ENCODE measurements at places on chromosomes 4 and X.

- no peak for DNase-seq
Measured at GRCh38 chr4:186445040-186445439, 110.3 kb downstream of the MTNR1A start.

- DNase-seq = no peak
Measured at GRCh38 chrX:147351644-147352043, 537.1 kb upstream of the CXorf51A start.

GRCh38 chr4:56755901-56756300 is 65.6 kb downstream of the SPINK2 start:
- DNase-seq = no peak

- DNase-seq = no peak
Measured at GRCh38 chr4:85707611-85708010, 232.7 kb downstream of the ARHGAP24 start.

GRCh38 chr4:140800666-140801065 is 44.5 kb upstream of the TBC1D9 start:
- DNase-seq = no peak

DNA sequence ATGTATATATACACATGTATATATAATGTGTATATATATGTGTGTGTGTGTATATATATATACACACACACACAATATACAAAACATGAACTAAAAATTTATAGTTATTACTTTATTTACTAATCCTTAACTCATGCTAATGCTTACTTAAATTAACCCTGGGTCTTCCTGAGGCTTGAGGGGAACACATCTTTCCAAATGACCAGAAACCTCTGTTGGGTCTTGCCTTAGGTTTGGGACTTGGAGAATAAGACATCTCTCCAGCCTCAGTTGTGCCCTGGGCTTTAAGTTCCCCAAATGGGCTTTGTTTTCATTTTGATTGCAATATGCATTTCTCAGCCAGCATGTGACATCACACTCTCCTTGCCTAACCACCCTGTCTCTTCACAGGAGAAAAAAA is 7.7 kb downstream of the GEMIN8 start:
- DNase-seq = no peak

DNA sequence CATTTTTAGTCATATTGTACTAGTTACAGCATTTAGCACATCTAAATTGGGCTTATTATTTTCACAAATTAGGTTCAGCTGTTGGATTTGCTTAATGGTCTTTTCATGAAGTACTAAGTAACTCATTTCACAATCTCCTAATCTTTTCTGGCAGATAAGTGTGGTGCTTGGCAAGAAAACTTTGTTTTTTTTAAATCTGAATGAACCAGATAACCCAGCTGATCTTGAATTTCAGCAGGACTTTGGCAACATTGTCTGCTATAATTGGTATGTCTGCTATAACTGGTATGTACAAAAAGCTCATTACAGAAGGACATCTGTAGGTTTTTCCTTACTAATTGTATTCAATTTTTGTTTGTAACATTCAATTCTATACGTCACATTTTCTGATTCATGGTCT is 22.7 kb downstream of the WDR19 start:
- DNase-seq = no peak

DNA sequence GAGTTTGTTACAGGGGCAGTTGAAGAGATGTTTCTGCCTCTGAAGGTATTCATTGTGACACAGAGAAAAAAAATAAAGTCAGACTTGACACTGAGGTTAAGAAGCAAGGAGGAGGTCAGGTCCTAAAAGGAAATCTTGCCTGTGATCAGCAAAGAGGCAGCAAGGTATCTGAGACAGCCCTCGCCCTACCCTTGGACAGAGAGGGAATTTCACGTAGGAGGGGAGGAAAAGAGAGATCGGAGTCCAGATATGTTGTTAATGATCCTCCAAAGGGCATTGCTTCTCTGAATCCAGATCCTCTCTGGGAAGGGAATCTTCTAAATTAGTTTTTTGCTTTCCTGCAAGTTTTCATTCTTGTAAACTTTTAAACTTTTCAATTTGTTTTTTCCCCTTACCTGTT is 15.3 kb upstream of the PRR27 start:
- DNase-seq = no peak

DNA sequence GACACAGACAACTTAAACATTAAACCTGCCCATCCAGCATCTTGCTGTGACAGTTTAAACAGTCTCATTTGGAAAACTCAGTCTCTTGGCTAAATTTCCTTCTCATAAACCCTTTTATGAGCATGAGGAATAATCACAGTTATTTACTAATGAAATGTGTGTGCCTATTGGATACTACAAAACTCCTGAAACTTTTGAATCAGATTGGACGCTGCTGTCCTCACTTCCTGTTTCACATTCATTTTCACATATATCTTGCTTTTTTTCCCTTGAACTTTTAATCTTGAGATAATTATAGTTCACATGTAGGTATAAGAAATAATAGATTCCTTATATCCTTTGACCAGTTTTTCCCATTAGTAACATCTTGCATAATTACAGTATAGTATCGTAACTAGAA is 111.7 kb downstream of the CDKL5 start:
- DNase-seq = no peak

- DNase-seq = no peak
Measured at GRCh38 chrX:113297437-113297836, 456.8 kb upstream of the AMOT start.

GRCh38 chr4:148112231-148112982 is 329.8 kb downstream of the NR3C2 start:
- peak; percentile 13 for DNase-seq

- no peak for DNase-seq
Measured at GRCh38 chr4:30056016-30056766, 664.0 kb upstream of the PCDH7 start.

DNA sequence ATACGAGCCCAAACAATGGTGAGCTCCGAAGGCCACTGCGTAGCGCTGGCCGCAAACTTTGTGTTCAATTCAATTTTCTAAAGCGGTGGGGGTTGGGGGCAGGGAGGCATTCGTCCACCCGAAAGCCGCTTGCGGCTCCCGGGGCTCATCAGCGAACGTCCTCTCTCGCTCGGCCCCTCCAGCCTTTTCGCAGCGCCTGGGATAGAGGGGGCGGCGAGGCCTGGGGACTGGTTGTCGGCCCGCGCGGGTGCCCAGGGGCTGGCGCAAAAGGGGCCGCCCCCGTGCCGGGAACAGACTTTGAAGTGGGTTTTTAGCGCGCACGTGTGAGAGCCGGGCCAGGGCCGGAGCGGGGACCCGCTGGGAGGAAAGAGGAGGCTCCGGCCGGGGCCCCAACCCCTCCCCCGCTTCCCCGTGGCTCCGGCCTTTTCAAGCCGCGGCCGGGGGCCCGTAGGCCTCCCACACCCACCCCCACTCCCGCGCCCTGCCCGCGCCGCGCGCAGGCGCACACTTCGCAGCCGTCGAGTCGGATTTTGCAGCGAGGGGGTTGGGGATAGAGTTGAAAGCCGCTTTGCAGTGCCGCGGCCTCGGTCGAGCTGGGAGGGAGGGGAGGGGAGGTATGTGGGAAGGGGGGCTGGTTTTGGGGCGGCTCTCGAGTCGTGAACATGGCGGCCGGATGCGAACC is 8.3 kb downstream of the ZIC3 start:
- DNase-seq = no peak

GRCh38 chr4:54607067-54607466 is 50.7 kb upstream of the KIT start:
- no peak for DNase-seq

GRCh38 chr4:65482410-65482809 is 187.9 kb downstream of the EPHA5 start:
- no peak for DNase-seq

- no peak for DNase-seq
Measured at GRCh38 chr4:94368459-94368858, 25.8 kb upstream of the HPGDS start.

DNA sequence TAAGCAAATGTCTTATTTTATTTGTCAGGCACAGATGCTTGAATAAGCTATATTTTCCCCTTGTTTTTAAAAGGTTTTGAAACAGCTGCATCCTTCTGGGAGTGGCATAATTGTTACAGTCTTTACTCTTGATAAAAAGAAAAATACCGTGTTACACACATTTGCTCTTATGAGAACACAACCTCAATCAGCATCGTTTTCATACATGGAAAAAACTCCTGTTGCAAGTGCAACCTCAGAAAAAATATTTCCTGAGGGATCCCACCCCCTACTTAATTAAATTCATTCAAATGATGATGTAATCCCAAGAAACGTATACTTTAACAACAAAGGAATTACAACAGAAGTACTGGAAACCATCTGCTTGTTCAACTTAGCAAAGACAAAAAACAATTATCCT is 58.6 kb downstream of the SMAD1 start:
- no peak for DNase-seq

DNA sequence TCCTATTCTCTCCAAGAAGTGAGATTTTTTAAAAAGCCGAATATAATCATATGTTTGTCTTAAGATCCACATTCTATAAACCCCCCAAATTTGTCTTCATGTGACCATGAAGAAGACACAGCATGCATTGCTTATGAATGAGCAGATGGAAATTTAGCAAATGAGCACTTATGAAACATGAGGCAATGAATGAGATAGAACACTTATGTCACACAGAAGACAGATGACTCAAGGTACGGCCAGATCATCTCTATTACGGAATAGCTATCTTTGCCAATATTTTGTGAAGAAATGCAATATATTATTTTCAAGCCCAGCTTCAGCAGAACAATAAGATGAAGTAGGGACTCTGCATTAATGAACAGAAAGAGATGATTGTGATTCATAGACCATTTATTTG is 21.4 kb downstream of the PHEX start:
- no peak for DNase-seq

DNA sequence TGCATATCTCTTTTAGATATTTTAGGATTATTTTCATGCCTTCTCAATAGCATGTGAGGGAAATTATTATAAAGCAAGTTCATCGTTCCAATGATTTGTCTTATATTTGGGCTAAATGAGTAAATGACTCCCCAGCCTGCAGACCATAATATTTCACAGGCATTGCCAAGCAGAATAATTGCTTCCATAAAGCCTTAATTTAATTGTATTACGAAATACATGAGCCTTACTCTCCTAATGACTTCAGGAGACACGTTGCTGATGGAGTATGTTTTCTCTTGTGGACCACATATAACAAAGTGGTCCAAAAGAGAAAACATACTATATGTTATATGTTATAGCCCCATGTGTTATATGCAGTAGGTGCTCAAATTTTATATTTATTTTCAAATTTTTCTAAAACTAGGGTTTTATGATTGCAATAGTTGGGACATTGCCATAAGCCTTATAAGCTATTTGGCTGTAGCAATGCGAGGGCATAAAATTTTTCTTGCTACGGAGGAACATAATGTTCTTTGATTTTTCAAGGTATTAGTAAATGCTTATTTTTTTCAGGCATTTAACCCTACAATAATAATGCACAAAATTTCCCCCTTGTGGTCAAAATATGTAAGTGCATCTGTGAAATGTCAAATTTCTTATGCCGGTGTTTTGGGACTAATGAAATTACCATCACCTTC is 26.2 kb upstream of the TMPRSS11D start:
- DNase-seq = no peak

GRCh38 chrX:155115174-155115819 is 44.0 kb downstream of the BRCC3 start:
- no peak for DNase-seq

DNA sequence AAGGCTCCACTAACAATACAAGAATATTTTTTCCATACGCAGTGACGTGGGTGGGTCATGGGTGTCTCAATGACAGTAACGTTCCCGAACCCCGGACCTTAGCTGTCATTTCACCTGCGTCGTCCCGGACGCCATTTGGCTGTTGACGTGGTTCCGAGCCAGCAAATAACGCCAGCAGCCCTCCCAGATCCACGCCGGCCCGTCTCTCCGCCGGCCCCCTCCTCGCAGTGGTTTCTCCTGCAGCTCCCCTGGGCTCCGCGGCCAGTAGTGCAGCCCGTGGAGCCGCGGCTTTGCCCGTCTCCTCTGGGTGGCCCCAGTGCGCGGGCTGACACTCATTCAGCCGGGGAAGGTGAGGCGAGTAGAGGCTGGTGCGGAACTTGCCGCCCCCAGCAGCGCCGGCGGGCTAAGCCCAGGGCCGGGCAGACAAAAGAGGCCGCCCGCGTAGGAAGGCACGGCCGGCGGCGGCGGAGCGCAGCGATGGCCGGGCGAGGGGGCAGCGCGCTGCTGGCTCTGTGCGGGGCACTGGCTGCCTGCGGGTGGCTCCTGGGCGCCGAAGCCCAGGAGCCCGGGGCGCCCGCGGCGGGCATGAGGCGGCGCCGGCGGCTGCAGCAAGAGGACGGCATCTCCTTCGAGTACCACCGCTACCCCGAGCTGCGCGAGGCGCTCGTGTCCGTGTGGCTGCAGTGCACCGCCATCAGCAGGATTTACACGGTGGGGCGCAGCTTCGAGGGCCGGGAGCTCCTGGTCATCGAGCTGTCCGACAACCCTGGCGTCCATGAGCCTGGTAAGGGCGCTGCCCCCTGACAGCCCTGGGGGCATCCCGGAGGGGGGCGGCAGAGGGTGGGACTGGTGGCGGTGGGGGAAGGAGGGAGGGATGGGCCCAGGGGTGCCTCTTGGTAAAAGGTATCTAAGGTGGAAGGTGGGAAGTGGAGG is at the start of gene CPE:
Gene CPE, plus strand, starts transcription at position 264 of the 933 bp plus-strand sequence. Its CDS starts 214 bp downstream, at position 478.
- peak; percentile 93 for DNase-seq

- no peak for DNase-seq
Measured at GRCh38 chr4:76240236-76240635, 11.3 kb upstream of the FAM47E start.

GRCh38 chr4:89939994-89940393 is 45.3 kb downstream of the MMRN1 start:
- peak; percentile 12 for DNase-seq

DNA sequence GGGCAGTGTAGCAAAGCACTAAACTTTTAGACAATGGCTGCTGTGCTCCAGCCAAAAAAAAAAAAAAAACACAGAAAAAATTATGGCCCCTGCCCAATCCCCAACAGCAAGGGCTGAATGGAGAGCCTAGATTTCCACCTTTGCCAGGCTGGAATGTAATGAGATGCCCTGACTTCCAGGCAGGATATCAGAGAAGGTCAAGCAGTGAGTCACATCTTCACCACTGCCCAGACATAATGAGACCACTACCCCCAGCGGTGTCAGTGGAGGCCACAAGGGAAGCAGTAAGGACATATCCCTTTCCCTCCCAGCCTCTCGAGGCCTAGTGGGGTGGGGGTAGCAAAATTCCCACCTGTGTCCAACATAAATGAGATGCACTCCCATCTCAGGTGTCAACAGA is 216.3 kb upstream of the LEF1 start:
- no peak for DNase-seq

DNA sequence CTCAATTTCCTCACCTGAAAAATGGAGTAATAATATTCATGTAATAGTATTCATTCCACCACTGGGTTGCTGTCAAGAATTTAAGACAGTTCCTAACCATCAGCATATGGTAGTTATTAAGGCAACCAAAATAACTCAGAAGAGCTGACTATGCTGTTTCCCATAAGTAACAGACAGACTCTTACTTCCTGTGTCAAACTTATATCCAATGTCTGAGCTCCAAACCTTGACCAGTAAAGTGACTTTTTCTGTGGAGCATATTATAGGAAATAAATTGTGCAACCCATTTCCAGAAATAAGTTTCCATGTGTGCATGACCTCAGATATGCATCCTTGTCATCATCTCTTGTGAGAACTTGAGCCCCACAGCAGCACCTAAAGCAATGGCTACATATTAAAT is 78.8 kb downstream of the HADH start:
- no peak for DNase-seq
